ENCODE measurements at places on chromosomes 11 and 22.

GRCh38 chr11:78030429-78031325 lies 7.6 kb upstream of the KCTD14 start:
- peak; percentile 87 for DNase-seq

GRCh38 chr11:129853518-129854231 lies 38.0 kb downstream of the TMEM45B start:
- no peak for DNase-seq

DNA sequence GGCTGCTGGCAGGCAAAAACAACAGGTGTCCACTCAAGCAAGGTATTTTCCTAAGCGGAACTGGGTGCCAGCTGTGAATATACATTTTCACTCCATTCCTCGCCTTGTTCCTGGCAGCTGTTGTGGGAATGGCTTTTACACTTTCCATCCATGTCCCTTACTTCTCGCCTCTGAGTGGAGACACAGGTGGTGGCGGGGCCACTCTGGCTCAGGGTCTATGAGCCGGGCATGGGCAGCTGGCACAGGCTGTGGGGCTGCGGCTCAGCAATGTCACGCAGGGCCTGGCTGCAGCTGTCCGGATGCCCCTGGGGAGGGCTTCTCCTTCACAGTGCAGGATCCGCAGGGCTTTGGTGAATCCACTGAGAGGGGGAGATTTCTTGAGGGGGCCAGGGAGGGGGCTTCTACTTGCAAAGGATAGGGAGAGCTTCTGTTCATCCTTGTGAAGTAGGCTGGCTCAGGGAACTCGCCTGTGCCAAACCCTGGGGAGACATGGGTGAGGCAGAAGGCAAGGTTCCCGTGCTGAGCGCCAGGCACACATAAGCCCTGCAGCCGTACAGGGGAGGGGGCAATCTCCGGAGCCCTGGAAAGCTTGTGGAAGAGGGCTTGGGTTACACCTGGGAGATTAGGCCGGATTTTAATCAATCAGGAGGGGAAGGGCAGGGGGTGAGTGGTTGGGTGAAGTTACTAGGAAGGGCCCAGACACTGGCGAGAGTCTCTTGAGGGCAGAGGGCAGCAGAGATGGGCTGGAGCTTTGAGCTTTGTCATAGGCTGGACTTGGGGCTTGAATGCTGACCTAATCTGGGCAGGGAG lies 45.7 kb downstream of the KCNQ1OT1 start:
- no peak for DNase-seq

DNA sequence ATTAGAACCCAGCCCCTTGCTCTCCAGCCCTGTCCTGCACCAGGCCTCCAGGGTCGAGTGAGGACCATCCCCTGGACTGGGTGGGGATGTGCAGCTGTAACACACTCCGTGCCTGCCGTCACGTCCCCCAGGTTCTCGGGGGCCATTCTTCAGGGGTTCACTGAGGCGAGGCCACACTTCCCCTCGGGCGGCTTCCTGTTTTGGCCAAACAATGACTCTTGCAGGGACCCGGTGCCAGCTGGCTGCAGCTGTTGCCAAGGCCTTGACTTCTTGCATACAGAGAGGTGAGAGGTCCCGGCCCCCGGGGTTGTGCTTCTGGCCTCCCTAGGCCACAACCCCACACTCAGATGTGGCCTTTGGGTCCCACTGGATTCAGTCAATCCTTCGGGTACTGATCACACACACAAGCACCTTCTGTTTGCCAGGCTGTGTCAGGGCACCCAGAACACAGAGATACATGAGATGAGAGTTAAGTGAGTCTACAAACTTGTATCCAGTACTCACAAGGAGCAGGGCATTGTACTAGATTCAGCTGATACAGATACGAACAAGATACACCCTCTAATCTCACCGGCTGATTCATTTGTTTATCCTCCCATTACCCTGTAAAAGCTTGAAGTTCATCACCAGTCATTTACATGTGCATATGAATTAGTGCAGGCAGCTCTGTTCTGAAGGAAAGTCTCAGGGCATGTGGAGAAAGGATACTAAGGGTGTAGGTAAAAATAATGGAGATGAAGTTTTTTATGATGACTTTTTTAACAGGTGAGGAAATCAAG lies 32.9 kb downstream of the LRRC32 start:
- no peak for DNase-seq

DNA sequence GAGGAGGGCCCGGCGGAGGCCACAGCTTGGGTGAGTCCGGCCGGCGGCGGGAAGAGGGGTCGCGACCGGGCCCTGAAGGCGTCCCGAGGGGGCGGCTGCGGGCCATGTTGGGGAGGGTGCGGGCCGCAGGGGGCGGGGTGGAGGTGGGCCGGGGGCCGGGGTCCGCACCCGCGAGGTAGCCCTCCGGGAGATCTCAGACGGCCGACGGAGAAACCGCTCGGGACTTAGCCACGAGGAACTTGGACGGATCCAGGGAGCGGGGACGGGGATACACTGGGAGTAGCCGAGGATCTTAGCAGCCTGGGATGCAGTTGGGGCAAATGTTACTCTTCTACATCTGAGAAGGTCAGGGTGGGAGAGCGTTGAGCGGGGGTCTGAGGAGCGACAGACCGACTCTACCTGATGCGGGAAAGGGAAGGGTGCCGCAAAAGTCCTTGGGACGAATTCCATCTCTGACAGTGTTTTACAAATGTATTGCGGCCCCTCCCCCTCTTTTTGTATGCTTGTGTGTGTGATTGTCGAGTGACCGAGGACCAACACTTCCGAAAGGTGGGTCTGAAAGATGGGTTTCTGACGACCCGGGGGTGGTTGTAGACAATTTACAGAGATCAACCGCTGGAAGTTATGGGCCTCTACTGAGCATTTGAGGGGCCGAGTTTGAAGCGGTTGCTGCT lies 658 bp downstream of the STIP1 start:
- DNase-seq = peak; percentile 49

DNA sequence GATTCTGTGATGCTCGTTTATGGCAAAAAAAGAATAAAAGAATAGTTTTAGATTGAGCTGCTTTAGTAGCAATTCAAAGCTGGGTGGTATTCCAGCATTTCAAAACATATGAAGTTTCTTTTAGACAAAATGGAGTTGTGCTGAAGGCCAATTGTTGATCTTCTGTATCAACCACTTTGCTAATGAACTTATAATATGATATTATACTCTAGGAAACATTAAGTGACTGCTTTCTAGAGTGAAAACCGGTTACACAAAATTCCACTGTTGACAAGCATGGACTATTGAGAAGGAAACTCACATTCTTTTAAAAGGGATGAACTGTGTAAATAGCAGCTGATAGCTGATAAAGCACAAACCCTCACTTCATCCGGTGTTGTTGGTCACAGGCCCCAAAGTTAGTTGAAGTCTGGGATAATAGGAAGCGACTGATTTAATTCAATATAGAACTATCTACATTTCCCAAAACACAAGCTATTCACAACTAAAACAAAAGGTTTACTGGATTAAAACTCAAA lies 255.1 kb downstream of the CADM1 start:
- no peak for DNase-seq

- no peak for DNase-seq
These were observed 72.8 kb downstream of the THAP12 start for GRCh38 chr11:76307978-76308747.

DNA sequence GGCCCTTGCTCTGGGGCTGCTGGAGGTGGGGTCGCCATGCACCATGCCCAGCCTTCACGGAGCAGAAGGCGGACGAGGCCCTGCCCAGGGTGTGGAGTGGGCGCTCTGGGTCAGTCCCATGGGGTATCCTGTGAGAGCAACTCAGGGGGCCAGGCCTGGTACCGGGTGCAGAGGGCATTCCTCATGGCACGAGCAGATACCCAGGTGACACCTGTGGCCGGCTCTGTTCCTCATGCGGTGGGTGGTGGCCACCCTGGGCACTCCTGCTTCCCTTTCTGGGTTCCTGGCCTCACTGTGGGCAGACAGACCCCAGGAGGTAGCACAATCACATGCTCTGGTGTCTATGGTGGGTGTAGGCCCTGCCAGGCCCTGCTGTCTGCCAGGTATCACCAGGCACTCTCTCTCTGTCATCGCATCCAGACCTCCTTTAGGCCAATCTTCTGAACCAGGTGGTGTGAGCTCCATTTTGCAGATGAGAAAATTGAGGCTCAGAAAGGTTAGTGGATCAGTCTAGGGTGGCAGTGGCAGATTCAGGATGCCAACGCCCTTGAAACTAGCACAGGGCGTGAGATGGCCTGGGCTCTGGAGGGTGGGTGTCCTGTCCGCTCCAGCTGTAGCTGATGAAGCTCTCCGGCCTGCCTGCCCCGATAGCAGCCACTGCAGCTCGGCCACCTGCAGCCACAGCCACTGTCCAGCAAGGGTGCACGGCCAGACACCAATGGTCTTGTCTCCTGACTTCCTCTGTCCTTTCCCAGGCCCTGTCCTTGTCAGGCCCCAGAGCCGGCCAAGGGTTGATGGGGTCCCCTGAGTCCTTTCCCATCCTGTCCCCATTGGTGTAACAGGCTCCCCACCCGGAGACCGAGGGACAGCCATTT lies 15.1 kb downstream of the DGKZ start:
- no peak for DNase-seq

DNA sequence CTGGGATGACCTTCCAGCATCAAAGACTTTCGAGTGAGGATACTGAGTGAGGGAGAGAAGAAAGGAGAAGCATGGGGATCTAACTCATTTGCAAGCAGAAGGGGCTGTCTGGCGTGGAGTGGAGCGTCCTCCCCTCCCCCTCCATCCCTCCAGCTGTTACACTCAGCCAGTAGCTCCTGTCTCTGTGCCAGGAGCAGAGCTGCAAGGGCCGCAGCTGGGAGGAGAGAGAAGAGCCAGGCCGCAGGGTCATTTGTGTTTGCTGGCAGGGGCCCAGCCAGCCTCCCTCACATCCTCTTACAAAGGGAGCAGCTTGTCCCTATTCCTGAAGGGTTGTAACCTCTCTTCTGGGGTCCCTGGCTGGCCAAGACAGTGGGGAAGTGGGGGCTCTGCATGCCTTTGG lies 57.9 kb downstream of the NECTIN1 start:
- DNase-seq = no peak

GRCh38 chr11:128933481-128934178 lies 9.0 kb downstream of the TP53AIP1 start:
- no peak for DNase-seq

DNA sequence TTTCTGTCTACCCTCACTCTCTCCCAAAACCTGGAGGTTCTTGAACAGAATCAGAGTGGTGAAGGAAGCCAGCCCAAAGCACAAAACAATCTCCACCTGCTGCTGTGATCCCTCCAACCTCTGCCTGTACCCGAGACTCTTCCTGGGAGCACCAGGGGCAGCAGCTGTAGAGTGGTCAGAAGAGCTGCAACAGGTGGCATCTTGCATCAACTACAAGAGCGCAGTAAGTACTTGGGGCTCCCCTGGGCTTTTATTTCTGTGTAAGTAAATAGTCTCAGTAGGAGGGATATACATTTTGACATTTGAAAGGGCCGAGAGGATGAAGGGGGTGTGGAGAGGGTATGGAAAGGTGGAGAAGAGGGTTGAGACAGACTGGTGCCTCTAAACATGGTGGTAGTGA lies 8.3 kb upstream of the UBQLNL start:
- DNase-seq = no peak

- no peak for DNase-seq
These were observed 25.1 kb downstream of the RTN4RL2 start for GRCh38 chr11:57485217-57485990.

DNA sequence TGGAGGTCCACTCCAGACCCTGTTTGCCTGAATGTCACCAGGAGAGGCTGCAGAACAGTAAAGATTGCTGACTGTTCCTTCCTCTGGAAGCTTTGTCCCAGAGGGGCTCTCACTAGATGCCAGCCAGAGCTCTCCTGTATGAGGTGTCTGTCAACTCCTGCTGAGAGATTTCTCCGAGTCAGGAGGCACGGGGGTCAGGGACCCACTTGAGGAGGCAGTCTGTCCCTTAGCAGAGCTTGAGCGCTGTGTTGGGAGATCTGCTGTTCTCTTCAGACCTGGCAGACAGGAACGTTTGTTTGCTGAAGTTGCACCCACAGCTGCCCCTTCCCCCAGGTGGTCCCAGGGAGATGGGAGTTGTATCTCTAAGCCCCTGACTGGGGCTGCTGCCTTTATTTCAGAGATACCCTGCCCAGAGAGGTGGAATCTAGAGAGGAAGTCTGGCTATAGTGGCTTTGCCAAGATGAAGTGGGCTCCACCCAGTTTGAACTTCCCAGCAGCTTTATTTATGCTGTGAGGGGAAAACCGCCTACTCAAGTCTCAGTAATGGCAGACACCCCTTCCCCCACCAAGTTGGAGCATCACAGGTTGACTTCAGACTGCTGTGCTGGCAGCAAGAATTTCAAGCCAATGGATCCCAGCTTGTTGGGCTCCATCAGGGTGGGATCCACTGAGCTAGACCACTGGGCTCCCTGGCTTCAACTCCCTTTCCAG lies 99.4 kb downstream of the PDE3B start:
- no peak for DNase-seq

DNA sequence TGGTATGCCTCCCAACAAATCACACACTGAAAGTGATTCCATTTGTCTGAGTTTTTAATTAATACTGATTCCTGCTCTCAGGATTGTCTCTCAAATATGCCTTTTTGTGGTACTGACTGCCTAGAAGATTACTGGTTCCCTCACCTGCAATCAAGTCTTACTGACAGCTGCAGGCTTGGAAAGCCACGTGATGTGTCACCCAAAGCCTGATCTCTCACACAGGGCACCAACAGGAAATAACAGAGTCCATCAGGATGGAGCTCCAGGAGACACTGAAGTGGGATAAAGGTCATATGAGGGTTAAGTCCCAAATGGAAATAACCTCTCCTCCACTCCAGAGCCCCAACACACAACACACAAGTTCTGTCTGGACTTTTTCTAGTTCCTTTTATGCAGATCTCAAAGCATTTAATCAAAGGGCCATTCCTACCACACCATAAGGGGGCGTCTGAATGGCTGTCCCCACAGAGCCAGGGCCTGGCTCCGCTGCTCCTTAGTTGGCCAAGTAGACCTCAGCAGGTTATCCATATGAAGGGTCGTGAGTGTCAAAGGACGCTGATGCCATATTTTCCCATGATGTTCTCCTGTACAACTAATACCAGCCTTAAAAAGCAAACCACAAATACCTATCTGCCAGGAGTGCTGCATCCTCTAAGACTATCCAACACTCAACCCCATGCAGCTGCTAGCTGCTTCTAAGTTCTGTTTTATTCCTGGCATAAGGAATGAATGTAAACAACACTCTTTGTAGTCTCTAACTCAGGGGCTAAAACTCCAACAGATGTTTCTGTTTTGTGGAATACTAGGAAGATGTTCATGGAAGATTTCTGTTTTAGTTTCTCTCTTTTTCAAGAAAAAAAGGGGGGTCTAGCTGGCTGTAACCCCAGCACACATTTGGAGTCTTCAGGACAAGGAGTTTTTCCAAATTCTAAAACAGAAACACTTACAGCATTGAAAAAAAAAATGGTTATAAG lies 13.0 kb downstream of the SCUBE2 start:
- no peak for DNase-seq

DNA sequence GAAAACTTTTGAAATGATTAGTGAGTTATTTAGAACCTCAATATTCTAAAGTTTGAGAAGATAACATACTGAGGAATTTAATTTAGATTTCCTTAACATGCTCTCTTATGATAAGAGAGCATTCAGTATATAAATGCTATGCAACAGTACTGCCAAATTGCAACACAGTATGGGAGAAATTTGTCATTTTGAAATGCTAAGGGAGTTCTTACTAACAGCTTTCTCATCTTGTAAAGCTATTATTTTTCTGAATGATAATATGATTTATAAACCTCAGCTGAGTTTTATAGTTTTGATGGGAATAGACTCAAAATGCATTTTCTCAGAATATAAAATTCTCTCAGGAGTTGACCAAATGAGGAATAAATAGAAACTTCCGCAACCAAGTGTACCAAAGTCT lies 108.4 kb downstream of the SPON1 start:
- DNase-seq = no peak

GRCh38 chr11:125382314-125382791 lies 113.7 kb downstream of the FEZ1 start:
- DNase-seq = no peak
